ENCODE measurements at places on chromosomes 4 and X. TPM values are rescaled to one million over a fixed set of nuclear protein-coding genes. Genes with fewer than 3 reads are reported as not detected.

Gene HEPH
- not detected for total RNA-seq

Gene STX18
- total RNA-seq: 21.1 TPM

Gene PRDM8
- total RNA-seq: 0.27 TPM

Gene SLC10A6
- total RNA-seq: not detected

Gene S100P
- total RNA-seq: 55.6 TPM

Gene PLAC8
- not detected for total RNA-seq

Gene EOLA2
- total RNA-seq: 54.1 TPM

Gene PROM1
- 0.80 TPM for total RNA-seq

Gene GUCY1A1
- total RNA-seq: not detected

Gene NMU
- total RNA-seq: 0.56 TPM

Gene SLC2A9
- total RNA-seq: 0.39 TPM

Gene REELD1
- total RNA-seq: not detected

Gene ATP7A
- total RNA-seq: 3.3 TPM

Gene TMPRSS11F
- not detected for total RNA-seq

Gene PRRG1
- 7.5 TPM for total RNA-seq

Gene TRIM75
- not detected for total RNA-seq

Gene RNF175
- not detected for total RNA-seq

Gene N4BP2
- 2.4 TPM for total RNA-seq

Gene SPIN2A
- total RNA-seq: 0.37 TPM

Gene TLR3
- total RNA-seq: 0.39 TPM

Gene SHROOM4
- not detected for total RNA-seq

Gene GPR34
- total RNA-seq: not detected

Gene PPP2R2C
- 40.8 TPM for total RNA-seq

Gene NEUROG2
- not detected for total RNA-seq

Gene AMTN
- total RNA-seq: not detected

Gene DCUN1D4
- 26.2 TPM for total RNA-seq

Gene GPR50
- not detected for total RNA-seq

Gene MAGEA11
- total RNA-seq: not detected

Gene GLUD2
- total RNA-seq: 2.4 TPM

Gene STARD8
- 1.8 TPM for total RNA-seq

Gene ESX1
- not detected for total RNA-seq

Gene PAK3
- total RNA-seq: not detected

Gene HSD17B10
- 194 TPM for total RNA-seq

Gene LYAR
- 27.4 TPM for total RNA-seq

Gene F9
- not detected for total RNA-seq

Gene RRH
- total RNA-seq: not detected

Gene MAGEA3
- total RNA-seq: 2.7 TPM

Gene NLRP2B
- not detected for total RNA-seq

Gene CT45A5
- not detected for total RNA-seq
